PC-9 (cell line): ENCODE measurements at places on chromosomes 6 and 20.
A peak's percentile ranks its signal among the peaks of the same experiment; 100 is the strongest.

DNA sequence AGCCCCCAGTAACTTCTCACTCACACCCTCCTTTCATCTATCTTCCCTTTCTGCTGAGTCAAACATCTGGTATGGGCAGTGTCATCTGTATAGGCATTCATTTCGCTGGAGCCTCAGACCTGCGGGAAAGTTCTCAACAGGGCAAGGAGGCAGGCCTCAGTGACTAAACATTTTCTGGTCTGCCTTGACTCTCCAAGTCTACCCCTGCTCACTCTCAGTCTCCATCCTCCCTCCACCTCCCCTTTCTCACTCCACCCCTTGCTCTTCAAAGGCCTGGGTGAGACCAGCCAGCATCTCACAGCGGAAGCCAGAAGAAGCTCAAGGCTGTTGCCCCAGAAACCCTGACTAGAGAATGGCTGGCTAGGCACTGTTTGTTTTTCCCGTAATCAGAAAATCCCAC is 105.0 kb upstream of the BEND6 start:
- DNase-seq, result no peak

DNA sequence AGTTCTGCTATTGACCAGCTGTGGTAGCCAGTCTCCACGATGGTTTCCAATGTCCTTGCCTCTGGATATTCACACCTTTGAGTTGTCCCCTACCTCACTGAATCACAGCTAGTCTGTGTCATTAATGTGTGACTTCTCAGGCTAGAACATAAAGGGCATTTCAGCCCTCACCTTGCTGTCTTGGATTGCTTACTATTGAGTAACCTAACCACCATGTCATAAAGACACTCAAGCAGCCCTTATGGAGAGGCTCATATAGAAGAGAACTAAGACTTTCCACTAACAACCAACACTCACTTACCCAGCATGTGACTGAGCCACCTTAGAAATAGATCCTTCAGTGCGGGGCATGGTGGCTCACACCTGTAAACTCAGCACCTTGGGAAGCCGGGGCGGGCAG is 19.1 kb upstream of the ABCC10 start:
- DNase-seq, result no peak

GRCh38 chr6:75656479-75656878 is 54.8 kb downstream of the SENP6 start:
- no peak for DNase-seq

- no peak for DNase-seq
These were observed 225.0 kb upstream of the TENT5A start for GRCh38 chr6:81977486-81977885.

DNA sequence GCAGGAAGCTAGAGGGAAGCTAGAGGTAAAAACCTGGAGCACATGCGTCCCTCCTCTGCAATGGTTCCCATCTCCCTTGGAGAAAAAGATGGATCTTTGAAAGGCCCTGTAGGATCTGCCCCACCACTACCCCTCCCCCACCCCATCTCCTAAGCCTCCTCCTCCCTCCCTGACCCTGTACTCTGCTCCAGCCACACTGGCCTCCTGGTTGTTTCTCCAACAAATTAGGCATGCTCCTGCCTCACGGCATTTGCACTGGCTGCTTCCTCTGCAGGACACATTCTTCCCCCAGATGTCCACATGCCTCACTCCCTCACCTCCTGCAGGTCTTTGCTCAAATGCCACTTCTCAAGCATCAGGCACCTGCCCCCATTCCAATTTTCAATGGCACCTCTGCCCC is 45.5 kb downstream of the UBE2V1 start:
- no peak for DNase-seq

DNA sequence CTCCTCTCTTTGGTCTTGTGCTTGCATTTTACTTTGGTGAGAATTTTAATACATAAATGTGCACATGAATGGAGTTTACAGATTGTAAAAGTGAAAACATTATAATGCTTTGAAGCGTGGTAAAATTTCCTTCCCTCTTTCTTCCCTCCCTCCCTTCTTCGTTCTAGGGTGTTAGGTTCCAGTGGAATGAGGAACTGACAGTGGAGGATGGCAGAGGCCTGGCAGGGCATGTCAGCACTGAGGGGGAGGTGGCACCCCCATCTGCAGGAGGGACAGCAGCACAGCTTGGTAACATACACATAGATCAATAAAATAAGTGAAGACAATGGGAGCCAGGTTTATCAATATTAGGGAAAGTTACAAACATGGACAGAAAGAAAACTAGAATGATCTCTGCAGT is 47.5 kb downstream of the RNASET2 start:
- DNase-seq, result no peak

GRCh38 chr6:44003345-44004061 is 123.7 kb downstream of the MRPL14 start:
- no peak for DNase-seq

DNA sequence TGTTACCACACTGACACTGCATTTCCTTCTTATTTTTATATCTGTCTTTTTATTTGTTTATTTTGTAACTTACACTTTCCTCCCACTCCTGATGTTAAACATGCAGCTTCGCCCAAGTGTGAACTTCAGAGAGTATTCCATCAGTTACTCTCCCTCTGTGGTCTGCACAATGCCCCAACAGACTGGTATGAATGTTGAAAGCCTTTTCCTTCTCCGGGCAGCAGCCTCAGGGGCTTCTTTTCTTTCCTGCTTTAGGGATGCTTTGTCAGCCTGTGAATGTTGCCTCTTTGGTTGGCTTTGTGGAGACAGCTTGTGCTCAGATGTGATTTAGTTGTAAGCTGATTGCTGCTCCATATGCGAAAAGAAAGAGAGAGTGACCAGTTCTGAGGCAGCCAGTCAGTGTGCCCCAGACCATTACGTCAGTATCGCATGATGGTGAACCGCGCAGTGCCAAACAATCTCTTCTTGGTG is 44.0 kb downstream of the SMPDL3A start:
- no peak for DNase-seq

- no peak for DNase-seq
These were observed 18.8 kb downstream of the EFHC1 start for GRCh38 chr6:52438926-52439325.

- DNase-seq, result no peak
These were observed 473.6 kb downstream of the EPHA7 start for GRCh38 chr6:92945799-92946198.

DNA sequence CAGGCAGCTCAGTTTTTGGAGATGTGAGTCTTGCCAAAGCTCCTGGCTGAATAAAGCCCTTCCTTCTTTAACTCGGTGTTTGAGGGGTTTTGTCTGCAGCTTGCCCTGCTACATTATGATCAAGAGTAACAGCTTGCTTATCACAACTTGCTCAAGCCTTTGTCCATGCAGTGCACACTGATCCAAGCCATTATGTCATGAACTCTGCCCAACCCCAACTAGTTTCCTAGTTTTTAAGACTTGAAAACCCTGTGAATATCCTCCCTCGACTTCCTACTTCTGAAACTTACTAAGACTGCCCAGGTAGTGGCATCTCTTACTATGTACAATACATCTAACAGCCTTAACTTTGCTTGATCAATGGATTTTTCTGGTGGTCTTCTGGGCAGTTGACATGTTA is 50.3 kb upstream of the ADGRF4 start:
- no peak for DNase-seq

DNA sequence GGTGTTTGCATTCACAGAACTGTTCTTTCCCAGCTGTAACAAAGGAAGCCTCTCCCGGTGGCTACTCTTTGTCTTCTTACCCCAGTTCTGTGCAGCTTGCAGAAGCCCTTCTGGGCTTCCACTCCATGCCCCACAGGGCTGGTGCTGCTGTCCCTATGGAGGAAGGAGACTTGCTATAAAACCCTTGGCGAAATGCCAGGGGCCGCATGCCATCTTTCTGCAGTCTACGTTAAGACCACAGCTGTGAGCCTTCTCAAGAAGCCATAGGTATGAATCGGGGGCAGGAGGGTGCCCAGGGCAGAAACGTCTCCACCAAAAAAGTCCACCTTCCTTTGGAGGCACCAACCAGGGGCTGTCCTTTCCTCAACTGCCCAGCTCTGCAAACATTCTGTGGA is 60.7 kb downstream of the PRND start:
- DNase-seq, result no peak

- no peak for DNase-seq
These were observed 42.3 kb downstream of the SCP2D1 start for GRCh38 chr20:18855882-18856281.

DNA sequence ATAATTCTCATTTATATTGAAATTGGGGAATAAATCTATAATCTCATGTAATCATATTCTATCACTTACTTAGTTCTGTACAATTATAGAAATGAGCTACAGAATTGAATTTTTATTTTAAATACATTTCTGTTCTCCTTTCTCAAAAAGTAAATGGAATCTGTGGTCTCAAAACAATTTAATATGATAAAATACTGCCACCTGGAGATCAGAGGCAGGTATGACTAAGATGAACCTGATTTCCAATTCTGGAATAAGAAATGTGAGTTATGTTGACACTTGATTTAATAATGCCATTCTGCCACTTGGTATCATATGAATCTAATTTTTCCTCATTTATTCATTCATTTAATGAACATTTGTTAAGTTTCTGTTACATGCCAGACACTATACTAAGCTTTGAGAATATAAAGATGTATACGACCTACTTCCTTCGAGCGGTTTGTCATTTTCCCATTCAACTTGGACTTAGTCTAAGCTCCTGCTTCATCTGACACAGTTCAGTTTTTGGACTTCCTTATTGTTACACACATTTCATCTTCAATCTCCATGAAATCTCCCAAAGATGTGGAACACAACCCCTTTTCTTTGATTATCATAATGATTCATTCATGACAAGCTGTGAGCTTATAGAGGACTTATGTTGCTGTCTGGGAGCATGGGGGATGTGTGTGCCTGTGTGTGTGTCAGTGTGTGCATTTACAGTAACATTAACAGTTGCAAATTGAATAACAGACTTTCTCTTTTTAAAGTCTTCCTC is 7.5 kb upstream of the CCDC28A start:
- peak; percentile 60 for DNase-seq

- no peak for DNase-seq
These were observed 2.1 kb upstream of the YWHAB start for GRCh38 chr20:44883214-44883902.

DNA sequence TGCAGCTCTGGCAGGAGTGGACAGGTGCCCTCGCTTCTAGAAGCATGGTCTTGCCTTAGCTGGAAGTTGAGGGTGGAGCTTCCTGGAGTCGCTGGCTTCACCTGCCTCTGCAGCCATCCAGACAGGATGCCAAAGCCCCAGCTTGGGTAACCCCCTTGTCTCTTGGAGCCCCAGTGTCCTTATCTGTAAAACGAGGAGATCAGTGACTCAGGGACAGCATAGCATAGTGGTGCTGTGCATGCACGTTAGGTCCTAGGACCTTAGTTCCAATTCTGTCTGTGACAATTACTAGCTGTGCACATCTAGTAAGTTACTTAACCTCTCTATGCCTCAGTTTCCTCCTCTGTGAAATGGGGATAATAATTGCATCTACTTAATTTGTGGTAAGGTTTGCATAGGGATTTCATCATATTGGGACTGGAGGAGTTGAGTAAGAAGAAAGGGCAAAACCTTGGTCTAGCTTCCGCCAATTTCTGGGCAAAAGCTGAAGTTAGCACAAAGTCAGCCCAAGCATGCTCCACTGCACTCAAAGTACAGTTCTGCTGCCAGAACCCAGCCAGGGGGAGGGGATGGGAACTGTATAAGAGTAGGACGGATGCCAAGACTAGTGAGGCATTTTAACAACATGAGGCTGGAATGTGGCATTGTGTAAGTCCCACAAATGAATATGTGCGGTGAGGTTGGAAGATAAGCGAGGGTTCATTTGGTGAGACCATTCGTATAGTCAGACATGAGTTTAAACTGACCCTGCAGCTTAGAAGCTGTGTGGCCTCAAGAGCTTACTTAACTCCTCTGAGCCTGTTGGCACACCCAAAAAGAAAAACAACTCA is 24.5 kb downstream of the TOX2 start:
- peak; percentile 99 for DNase-seq

DNA sequence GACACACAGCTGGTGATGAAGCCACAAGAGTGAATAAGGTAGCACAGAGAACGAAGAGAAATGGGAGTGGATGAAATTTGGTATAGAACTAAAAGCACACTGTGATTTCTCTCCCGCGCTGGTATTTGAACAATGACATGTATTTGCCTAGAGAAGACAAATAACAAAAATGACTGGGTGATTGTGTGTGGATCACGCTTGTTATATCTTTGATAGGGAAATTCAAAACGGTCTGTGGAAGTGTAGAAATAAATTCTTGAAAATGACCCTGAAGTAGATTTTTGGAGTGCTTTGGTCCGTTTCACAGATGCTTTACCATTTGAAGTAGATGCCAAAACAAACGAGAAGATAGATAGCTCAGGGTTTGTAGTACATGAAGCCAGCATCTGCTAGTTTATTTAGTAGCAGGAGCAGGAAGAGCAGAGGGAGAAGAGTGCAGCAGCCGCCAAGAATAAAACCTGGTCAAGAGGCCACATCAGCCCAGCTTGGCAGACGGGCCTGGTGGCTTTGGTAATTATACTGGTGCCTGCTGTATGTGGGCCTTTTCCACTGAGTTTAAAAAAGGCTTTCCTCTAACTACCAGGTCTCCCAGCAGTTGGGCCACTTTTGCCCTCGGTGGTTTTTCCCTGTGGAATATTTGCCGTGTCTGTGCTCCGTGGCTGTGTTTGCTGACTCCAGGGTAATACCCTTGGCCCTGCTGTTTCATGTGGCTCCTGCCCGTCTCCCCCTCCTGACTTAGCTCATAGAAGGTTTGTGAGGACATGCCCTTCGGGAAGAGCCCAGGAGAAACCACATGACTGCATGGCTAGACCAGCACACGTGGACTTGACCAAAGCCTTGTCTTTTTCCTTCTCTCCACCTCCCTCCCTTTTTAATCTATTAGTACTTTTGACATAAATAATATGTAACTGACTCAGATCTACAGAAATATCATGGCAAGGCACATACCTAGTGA is 294.0 kb downstream of the SOX4 start:
- DNase-seq, result no peak

DNA sequence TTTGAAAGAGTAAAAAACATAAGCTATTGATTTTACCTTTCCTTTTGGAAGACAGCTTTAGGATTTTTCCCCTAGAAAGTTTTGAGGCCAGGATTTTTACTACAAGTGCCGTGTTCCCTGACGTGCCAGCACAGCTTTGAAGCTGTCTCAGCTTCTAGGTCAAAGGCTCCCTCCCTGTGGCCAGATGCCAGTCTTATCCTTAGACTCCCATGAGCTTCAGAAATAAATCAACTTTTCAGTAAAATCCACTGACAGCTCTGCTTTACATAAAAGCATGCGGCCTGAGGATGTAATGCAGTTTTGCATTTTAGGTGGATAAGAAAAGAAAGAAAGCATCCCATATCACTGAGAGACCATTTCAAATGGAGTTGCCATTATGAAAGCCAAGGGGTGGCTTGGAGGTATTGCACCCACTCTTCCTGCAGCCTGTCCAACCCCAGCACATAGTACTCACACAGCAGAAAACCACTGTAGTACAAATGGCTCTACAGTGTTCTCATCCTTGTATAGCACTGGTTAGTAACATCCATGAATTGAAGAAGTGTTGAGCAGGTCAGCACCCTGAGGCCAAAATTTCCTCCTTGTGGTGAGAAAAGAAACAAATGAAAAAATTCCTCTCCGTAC is 15.2 kb upstream of the ATXN1 start:
- no peak for DNase-seq

GRCh38 chr6:10416863-10417641 is 2.2 kb upstream of the TFAP2A start:
- DNase-seq, result no peak

GRCh38 chr6:11384531-11385309 is 152.3 kb upstream of the NEDD9 start:
- DNase-seq, result no peak

GRCh38 chr6:118509009-118509617 is 39.0 kb upstream of the PLN start:
- DNase-seq, result peak; percentile 4
